ENCODE measurements at places on chromosomes 1 and 21.
A peak's percentile ranks its signal among the peaks of the same experiment; 100 is the strongest.

DNA sequence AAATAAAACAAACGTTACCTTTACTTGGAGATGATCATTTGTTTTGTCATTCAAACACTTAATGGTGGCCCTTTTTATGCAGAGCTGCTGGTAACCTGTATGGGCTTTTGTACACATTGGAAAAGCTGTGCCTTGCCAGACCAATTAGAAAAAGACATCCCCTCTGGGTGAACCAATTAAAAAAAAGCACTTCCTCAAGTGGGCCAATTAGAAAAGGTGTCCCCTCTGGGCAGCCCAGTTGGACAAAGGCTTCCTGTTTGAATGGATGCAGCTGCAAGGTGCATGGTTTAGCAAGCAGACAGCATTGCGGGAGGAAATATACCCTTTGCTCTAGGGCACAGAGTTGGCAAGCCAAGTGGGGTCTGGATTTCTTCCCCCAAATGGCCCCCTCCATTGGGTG lies 21.6 kb downstream of the HUNK start:
- peak; percentile 28 for DNase-seq

DNA sequence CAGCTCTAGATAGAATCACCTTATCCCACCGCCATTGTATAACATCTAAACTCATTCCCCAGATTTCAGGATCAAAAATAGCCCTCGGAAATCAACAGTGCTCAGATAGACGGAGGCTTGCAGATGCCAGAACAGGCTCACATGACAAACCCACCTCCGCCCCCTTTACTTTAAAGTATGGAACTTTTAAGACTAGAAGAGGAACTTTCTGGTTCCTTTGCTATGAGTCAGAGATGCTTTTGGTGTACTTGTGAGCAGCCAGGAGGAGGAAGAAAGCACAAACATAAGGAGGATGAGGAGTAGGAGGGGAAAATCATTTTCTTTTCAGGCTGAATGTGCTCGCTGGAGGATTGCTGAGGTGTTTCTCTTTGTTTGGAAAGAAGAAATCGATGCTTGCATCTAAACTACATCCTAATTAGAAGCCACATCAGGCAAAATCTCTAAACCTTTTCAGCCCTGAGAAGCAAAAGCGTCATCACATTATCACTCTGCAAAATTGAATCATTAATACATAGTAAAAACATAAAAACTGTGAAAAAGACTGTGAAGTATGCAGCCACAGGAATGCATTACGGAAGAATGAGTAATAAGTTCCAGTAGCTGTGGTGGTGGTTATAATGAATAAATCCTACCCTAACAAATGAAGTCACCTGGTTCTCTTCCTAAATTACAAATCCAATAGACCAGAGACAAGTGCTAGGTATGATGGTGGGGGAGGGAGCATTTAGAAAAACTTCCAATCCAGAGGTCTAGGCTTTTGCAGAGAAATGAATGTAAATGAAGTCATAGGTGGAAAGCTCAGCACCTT lies 251.3 kb downstream of the KCNH1 start:
- no peak for DNase-seq

GRCh38 chr1:164803366-164803765 lies 244.4 kb downstream of the PBX1 start:
- DNase-seq = no peak

- DNase-seq = no peak
Measured at GRCh38 chr1:158989424-158989823, 20.3 kb upstream of the IFI16 start.

DNA sequence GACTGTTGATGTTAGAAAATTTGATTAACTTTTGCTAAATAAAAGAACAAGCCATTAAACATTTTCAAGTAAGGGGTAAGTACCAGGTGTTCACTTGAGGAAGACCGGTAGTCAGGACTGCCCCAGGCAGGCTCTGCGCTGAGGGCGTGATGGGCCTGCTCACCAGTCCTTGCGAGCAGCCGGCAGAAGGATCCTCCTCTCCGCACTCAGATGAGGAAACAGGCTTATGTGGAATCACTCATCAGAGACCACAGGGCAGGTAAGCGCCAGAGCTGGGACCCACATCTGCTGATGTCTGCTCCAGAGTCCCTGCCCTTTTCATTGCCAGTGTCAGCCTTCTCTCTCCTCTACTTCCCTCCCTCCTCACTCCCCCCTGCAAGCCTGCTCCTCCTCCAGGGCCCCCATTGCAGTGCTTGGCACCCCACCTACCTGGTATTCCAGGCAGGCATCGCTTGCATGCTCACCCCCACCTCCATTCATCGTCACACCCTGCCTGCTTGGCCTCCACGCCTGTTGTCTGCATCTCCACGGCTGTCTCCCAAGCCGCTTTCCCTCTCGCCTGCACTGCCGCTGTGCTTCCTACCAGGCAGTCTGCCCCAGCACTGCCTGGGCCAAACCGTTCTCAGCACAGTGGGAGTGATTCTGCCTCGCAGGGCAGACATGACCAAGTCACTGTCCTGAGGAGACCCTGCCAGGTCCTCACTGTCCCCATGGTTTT lies 24.7 kb upstream of the KDM4A start:
- DNase-seq = no peak

- DNase-seq = no peak
Measured at GRCh38 chr1:191368891-191369654, 789.2 kb upstream of the RGS18 start.

GRCh38 chr1:24748191-24749121 lies 3.2 kb downstream of the CLIC4 start:
- DNase-seq = no peak

- DNase-seq = no peak
Measured at GRCh38 chr1:20448671-20449071, 37.3 kb downstream of the CAMK2N1 start.

GRCh38 chr1:220189750-220190347 lies 82.4 kb downstream of the RAB3GAP2 start:
- DNase-seq = no peak

GRCh38 chr1:183702813-183703198 lies 49.7 kb upstream of the APOBEC4 start:
- DNase-seq = no peak

All from right kidney (tissue), 9 donors.